ENCODE measurements at places on chromosomes 2 and 18. TPM values are rescaled to one million over a fixed set of nuclear protein-coding genes. Genes with fewer than 3 reads are reported as not detected.

- no peak overlapping the region for H3K4me3 ChIP-seq
- no peak for DNase-seq
- H3K27me3 ChIP-seq: no peaks in the 10 kb centered on the region
- no peaks in the 10 kb centered on the region for H3K36me3 ChIP-seq
- H3K4me1 ChIP-seq: no peaks in the 10 kb centered on the region
Observed at GRCh38 chr2:180722551-180723239, 257.7 kb upstream of the UBE2E3 start.

Gene DLGAP1
- total RNA-seq: not detected

GRCh38 chr2:12620759-12621158, 96.0 kb upstream of the TRIB2 start:
- no peak overlapping the region for H3K4me3 ChIP-seq
- H3K27me3 ChIP-seq: peaks cover 5% of the 10 kb centered on the region
- H3K27ac ChIP-seq: no peak overlapping the region
- no peaks in the 10 kb centered on the region for H3K36me3 ChIP-seq
- H3K4me1 ChIP-seq: peaks cover 21% of the 10 kb centered on the region

DNA sequence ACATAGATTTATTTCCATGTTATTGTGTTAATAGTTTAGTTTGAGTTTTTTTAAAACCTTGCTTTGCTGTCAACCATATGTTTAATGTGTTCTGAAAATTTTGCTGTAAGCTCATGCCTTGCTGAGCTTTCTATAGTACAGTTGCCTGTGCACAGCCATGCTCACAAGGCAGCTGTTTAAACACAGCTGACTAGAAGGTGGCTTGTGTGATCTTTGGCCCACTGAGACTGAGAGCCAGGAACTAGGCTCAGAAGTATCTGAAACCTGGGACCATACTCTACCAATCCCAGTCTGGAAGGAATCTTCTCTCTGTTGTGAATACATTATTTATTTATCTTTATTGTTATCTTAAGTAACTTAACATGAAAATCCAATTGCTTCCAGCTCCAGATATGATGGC, 350.5 kb downstream of the KIAA1328 start:
- no peak overlapping the region for H3K4me3 ChIP-seq
- no peaks in the 10 kb centered on the region for H3K27me3 ChIP-seq
- no peaks in the 10 kb centered on the region for H3K36me3 ChIP-seq

DNA sequence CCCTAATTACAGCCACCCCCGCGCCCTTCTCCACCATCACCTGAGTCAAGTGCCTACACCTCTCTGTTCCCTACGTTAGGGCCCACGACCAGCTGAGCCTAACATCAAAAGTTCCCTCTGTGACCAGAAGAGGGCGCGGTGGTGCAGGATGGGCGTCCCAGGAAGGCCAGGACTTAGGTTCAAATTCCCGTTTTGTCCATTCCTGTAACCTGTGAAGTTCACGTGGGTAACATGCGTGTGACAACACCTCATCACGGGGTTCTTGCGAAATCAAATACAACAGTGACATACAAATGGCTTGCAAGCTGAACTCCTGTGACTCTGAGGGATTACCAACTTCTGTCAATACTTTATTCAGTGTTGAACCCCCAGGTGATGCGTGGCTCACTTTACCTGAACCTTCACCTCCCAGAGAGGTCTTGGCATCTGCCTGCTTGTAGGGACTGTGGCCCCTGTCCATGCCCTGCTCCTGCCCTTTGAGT, 207.9 kb downstream of the ARL4C start:
- DNase-seq: peak; percentile 67
- no peak overlapping the region for H3K4me3 ChIP-seq
- peaks cover 7% of the 10 kb centered on the region for H3K36me3 ChIP-seq

DNA sequence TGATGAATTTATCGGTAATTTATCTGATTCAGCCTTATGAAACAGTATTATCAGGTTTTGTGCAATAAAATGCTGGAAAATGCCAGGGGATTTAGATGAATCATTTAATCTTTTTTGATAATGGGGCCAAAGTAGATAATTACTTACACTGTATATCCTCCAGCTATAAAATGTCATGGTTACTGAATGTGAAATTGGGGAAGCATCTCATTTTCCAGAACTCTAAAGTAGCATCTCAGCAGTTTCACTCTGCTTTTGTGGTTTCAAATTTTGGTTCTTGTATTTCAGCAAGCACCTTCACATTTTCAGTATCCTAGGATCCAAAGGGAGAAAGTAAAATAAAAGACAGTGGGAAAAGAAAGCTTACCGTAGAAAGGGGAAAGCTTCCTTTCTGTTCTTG, 12.8 kb downstream of the ANKRD62 start:
- H3K27me3 ChIP-seq: peaks cover 45% of the 10 kb centered on the region
- H3K36me3 ChIP-seq: no peaks in the 10 kb centered on the region
- no peak for DNase-seq
- no peak overlapping the region for H3K4me3 ChIP-seq
- no peak overlapping the region for H3K27ac ChIP-seq

GRCh38 chr2:230873661-230874401, 9.1 kb downstream of the ITM2C start:
- H3K36me3 ChIP-seq: no peaks in the 10 kb centered on the region
- no peak overlapping the region for H3K27ac ChIP-seq
- H3K4me1 ChIP-seq: peaks cover 3% of the 10 kb centered on the region
- H3K4me3 ChIP-seq: no peak overlapping the region
- peaks cover 7% of the 10 kb centered on the region for H3K27me3 ChIP-seq

- DNase-seq: no peak
- H3K27ac ChIP-seq: no peak overlapping the region
- H3K36me3 ChIP-seq: no peaks in the 10 kb centered on the region
- no peaks in the 10 kb centered on the region for H3K4me1 ChIP-seq
- no peak overlapping the region for H3K4me3 ChIP-seq
- H3K27me3 ChIP-seq: no peaks in the 10 kb centered on the region
Observed at GRCh38 chr18:40326985-40327384, 1628.0 kb upstream of the PIK3C3 start.

GRCh38 chr2:1546023-1546591, 132.8 kb downstream of the TPO start:
- no peak overlapping the region for H3K4me3 ChIP-seq
- H3K36me3 ChIP-seq: no peaks in the 10 kb centered on the region
- peaks cover 3% of the 10 kb centered on the region for H3K4me1 ChIP-seq

Gene KCNIP3
- 0.39 TPM for total RNA-seq

- no peak for DNase-seq
- no peak overlapping the region for H3K4me3 ChIP-seq
- H3K27me3 ChIP-seq: peaks cover 8% of the 10 kb centered on the region
- H3K36me3 ChIP-seq: no peaks in the 10 kb centered on the region
- H3K4me1 ChIP-seq: peaks cover 18% of the 10 kb centered on the region
- H3K27ac ChIP-seq: no peak overlapping the region
Observed at GRCh38 chr2:85684806-85685205, 9.4 kb upstream of the GNLY start.

DNA sequence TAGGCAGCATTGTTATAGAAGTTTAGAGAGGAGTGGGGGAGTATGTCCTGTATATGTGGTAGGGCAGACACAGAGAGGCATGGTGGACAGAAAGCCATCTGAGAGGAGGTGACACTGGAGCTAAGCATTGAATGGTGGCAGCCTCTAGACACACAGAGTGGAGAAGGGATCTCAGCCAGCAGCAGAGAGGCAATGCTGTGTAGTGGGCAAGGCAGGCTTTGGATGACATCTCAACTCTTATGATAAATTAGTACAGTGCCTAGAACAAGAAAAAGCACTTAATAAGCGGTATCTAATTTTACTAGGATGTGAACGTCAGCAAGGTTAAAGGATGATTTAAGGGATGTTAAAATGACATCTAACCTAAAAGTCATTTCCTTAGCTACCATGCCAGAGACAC, 22.5 kb upstream of the CERS6 start:
- no peaks in the 10 kb centered on the region for H3K36me3 ChIP-seq
- no peak for DNase-seq
- H3K4me1 ChIP-seq: peaks cover 35% of the 10 kb centered on the region

- H3K27me3 ChIP-seq: no peaks in the 10 kb centered on the region
- no peak for DNase-seq
- H3K4me1 ChIP-seq: peaks cover 21% of the 10 kb centered on the region
- H3K36me3 ChIP-seq: no peaks in the 10 kb centered on the region
- no peak overlapping the region for H3K27ac ChIP-seq
Observed at GRCh38 chr2:30629866-30630265, 177.4 kb downstream of the CAPN13 start.

Gene TEX44
- total RNA-seq: not detected

DNA sequence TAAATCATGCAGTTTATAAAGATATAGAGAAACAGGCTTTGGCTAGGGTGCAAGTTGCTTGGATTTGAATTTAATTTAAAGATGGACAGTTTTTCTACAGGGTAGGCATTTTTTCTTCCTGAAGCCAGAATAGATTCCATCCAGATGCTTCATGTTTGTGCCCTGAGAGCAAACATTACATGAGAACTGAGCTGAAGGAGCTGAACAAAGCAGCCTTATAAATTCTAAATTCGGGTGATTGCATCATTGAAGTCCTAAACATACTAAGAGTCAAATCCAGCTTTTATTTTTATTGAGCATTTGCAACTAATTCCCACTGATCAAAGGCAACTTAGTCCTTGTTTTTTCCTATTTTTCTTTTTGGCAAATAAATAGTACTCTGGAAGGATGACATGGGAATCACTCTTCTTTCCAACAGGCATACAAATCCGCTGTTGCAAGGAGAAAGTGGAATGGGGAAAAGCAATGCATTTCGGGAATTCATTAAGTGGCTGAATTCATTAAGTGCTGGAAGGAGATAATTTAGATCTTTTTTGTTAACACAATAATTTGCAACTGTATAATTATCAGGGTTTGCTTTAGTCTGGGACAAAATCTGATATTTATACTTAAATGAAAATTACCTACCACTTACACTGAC, 828.0 kb downstream of the SLC4A3 start:
- H3K4me3 ChIP-seq: no peak overlapping the region
- no peaks in the 10 kb centered on the region for H3K4me1 ChIP-seq
- H3K27ac ChIP-seq: no peak overlapping the region
- no peaks in the 10 kb centered on the region for H3K27me3 ChIP-seq

DNA sequence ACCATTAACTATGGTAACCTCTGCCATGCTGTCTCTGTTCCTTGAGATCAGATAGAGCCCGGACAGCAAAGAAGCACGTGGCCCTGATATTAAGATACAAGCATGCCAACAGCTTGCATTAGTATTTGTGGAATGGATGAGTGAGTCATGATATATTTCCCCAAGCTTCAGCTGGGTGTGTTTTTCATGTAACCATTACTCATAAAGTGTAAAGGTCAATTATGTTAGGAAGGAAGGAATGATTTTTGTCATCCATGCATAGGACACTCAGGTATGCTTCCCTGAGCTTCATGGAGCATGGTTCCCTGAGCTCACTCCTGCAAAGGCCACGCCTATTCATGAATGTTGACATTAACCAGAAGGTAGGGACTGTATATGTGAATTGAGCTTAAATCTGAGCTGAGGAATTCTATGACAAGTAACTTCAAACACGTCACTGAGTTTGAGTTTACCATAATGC, 74.6 kb downstream of the ARL4C start:
- peaks cover 9% of the 10 kb centered on the region for H3K36me3 ChIP-seq
- H3K4me3 ChIP-seq: peak overlapping the region; percentile 50
- H3K27me3 ChIP-seq: no peaks in the 10 kb centered on the region
- H3K4me1 ChIP-seq: peaks cover 66% of the 10 kb centered on the region
- peak overlapping the region; percentile 90 for H3K27ac ChIP-seq
- DNase-seq: no peak

- no peak for DNase-seq
- no peak overlapping the region for H3K4me3 ChIP-seq
- no peaks in the 10 kb centered on the region for H3K4me1 ChIP-seq
- peaks cover 22% of the 10 kb centered on the region for H3K27me3 ChIP-seq
Observed at GRCh38 chr2:16485251-16485650, 180.4 kb downstream of the CYRIA start.

DNA sequence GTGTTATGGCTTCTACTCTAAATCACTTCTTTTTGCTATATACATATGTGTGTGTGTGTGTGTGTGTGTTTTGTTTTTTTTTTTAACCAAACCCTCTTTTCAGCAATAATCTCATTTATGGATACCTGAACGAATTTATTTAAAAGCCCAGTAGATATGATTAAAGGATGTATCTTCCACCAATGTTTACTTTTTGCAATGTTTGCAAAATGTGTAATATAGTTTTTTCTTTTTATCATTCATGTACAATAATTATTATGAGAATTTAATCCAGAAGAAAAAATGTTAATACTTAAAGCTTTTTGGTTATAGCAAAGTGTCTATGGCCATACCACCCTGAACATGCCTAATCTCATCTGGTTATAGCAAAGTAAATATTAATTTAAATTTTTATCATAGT, 1.6 kb upstream of the CNDP2 start:
- no peak for DNase-seq
- no peak overlapping the region for H3K4me3 ChIP-seq
- peaks cover 12% of the 10 kb centered on the region for H3K27me3 ChIP-seq
- H3K27ac ChIP-seq: no peak overlapping the region
